Stimulated activated CD8-positive, alpha-beta memory T cell treated with anti-CD3 and anti-CD28 coated beads, Interleukin-2, amount 100 ng/mL, for 1 hour (primary cell): ENCODE measurements at places on chromosomes 5 and 9.

DNA sequence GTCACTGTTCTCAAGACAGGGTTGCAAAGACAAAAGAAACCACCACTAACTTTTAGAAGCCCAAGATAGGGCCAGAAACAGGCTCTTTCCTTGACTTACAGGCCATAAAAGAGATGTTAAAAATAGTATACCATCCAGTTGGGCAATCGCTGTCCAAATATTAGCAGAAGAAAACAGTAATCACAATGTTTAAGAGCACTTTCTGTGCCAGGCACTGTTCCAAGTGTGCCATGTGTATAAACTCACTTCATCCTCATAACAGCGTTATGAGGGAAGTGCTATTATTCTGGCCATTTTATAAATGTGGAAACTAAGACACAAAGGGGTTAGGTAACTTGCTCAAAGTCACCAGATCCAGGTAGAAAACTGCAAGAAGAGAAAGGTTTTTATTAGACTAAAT lies 111.7 kb downstream of the KCNN2 start:
- no peak for DNase-seq

- no peak for DNase-seq
Observed at GRCh38 chr9:76624391-76625048, 139.7 kb upstream of the PCA3 start.

- no peak for DNase-seq
Observed at GRCh38 chr9:78286125-78286524, 10.8 kb upstream of the PSAT1 start.

- DNase-seq = no peak
Observed at GRCh38 chr5:16931334-16932110, 4.6 kb downstream of the MYO10 start.

- DNase-seq = no peak
Observed at GRCh38 chr9:135353935-135354334, 125.6 kb upstream of the PPP1R26 start.

DNA sequence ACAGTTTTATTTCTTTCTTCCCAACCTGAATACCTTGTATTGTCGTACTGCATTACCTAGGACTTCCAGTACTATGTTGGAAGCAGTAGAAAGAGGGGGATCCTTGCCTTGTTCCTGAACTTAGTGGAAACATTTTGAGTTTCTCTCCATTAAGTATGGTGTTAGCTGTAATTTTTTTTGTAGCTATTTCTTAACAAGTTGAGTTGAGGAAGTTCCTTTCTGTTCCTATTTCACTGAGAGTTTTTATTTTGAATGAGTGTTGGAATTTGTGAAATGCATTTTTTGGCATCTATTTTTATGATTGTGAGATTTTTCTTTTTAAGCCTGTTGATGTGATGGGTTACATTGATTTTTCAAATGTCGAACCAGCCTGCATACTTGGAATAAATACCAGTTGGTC lies 49.0 kb downstream of the FSD1L start:
- DNase-seq = no peak
